Activated T-helper 2 cell treated with anti-CD3 and anti-CD28 coated beads, Interferon-gamma antibody, Interleukin-2, Interleukin-4, amounts not matched to agents 10 μg/mL and 5 μg/mL and 100 μg/mL, durations not matched to agents 14 hours and 24 hours and 36 hours (primary cell): ENCODE measurements at places on chromosomes 12 and 14.

GRCh38 chr14:37819155-37820015, 224.0 kb downstream of the TTC6 start:
- no peak for DNase-seq

- DNase-seq, result peak; percentile 39
Measured at GRCh38 chr14:23321572-23322547, 603 bp downstream of the PABPN1 start.

- DNase-seq, result no peak
Measured at GRCh38 chr12:12331896-12332295, 18.1 kb downstream of the MANSC1 start.

DNA sequence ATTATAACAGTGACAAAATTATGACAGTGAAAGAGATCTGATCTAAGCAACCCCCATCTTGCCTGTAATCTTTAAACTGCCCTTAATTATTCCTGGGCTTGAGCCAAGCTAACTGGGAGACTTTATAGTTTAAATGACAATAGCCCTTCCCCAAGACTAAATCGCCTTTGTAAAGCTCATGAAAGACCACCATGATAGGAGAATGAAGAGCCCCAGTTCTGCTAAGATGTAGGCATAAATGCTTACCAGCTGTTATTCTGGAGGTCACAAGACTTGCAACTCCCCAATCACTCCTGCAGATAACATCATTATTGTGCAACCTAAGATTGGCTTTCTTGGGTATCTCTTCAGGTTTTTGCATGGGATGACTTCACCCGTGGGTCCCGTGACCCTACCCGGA, 599.7 kb downstream of the KCNH5 start:
- DNase-seq, result no peak
